Panc1 (cell line): ENCODE measurements at places on chromosomes 5 and 9. TPM values are rescaled to one million over a fixed set of nuclear protein-coding genes. Genes with fewer than 3 reads are reported as not detected.

- no peak for DNase-seq
These were observed 335.3 kb upstream of the TLE4 start for GRCh38 chr9:79236466-79236865.

DNA sequence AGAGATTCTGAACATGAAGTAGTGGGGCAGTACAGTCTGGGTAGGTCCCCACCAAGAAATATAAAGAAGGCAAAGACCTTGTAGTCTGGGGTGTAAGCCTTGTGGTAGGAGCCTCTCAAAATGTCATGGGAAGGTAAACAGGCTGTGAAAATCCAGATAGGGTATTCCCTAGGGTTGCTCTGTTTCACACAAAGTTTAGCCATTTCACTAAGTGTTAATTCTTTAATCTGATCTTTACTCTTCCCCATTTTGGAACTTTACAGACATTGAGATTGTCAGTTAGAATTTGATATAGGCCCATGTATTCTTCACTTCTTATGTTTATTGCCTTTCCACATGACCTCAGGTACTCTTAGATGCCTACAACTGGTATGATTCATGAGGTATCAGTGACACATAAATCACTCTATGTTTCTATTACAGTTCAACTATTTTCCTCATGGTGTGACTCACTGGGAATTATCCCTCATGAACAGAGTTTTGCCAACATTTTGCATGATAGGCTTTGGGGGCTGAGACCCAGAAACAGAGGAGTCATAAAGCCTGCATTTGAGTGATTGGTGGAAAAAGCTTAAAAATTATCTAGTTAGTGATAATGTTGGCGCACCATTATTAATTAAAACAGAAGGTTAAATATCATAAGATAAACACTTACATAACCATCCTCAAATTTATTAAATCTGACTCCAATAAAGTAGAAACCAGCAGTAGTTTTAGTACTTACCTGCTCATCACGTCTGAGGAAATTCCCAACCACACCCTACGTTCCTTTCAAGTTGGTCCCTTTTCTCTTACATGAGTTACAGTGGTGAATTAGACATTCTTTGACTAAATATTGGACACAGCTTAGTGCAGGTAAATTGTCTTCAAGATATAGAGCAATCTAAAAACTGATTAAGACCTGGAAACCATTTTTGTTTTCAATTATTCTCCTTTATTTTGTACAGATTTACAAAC lies 399.8 kb upstream of the MEF2C start:
- peak; percentile 13 for DNase-seq

DNA sequence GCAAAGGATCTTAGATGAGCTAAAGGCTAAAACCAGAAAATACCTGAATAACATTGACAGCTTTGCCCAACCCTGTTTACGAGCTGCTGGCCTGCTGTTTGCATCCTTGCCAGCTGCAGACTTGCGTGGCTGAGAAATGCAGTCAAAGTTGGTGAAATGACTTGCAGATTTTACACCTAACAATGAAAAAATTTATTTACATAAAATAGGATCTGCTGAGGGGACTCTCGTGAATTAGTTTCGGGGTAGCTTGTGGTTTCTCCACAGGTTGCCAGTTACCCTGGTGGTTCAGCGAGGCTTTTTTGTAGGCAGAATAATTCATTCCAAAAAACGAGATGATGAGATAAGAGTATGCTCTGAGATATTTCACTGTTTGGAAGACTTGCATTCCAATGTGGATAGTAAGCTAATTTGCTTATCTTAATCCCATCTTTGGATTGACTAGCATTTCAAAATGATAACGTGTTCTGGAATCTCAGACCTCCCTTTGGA lies 65.7 kb upstream of the FANCC start:
- no peak for DNase-seq

Gene APBA1
- total RNA-seq: 0.05 TPM

Gene CYLC2
- total RNA-seq: not detected

DNA sequence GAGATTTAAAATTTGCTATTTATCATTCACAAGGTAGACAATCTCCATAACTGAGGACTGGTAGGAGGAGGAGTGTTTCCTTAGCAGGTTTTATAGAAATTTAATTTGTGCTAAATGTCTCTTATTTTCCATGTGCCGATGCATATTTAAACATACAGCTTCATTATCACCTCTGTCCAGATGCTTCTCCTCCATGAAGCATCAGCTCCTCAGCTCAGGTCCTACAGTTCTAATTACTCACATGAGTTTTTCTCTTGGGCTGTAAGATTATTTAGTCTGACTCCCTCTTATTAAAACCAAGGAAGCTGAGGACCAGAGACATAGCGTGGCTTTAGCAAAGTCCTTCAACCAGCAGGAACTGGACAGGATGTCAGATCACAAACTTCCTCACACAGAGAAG lies 300.2 kb upstream of the PANK3 start:
- DNase-seq: no peak
